NCI-H1105 (cell line): ENCODE measurements at places on chromosomes 1 and 21.

DNA sequence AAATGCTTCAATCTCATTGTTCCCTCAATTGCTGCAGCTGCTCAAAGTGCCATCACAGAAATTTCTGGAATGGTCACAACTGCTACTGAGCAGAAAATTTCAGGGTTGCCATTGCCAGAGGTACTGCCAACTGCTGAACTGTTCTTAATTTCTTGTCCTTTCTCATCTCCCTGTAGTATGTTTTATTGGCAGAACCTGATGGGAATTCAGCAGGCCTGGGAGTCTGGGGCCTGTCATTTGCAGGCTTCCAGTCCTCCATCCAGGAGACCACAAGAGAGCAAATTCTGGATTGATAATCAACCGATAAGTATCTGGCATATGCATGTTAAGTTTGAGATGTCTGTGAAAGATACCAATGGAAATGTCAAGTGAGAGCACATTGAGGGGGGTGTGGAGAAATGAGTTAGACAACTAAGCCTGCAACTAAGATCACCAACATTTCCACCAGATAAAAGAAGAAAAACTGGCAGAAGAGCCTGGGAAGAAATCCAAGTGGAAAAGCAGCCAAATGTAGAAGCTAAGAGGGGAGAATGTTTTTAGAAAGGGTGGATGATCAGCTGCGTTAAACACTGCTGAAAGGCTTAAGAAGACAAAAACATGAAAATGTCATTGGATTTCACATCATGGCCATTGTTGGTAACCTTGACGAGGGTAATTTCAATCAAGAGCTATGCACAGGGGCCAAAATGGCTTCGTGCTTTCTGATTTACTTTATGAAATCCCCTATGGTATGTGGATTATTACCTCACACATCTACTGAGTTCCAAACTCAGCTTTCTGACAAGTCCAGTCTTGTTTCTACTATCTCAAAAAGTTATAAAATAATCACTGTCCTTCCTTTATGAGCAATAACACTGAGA is 648.1 kb downstream of the PLPP3 start:
- DNase-seq, result no peak

GRCh38 chr1:187509091-187509490 is 680.3 kb downstream of the PLA2G4A start:
- DNase-seq, result peak; percentile 6

DNA sequence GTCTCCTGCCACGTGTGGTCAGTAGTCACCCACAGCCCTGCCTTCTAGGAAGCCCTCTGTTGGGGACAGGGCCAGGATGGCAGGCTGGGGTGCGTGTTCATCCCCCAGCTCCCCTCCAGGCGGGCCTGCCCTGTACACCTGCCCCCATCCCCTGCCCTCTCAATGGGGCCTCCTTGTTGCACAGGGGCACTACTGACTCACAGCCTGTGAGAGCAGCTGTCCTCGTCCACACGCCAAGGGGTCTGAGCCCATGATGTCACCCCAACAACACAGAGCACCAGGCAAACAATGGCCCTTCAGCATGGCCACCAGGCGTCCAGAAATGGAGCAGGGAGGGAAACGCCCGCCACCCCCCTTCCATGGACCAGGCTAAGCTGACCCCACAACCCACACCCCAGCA is 64.3 kb downstream of the ARHGEF16 start:
- DNase-seq, result no peak

- DNase-seq, result no peak
These were observed 1.6 kb downstream of the FCN3 start for GRCh38 chr1:27372808-27373690.

DNA sequence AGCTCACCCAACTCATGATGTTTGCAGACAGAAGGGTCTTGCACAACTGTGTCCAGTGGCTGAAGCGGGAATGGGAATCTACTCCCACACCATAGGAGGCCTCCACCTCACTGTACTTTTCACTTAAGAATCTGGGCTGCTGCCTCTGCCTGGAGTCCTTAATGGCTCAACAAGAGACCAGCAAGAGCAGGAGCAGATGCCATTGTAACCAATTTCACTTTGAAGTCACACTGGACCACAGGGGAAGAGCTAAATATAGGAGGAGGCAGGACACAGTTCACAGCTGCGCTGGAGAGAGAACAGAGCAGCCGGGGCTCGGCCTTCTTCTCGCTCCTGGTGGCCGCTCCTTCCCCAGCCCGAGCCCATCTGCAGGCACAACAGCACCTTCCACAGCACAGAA is 120.4 kb downstream of the SIPA1L2 start:
- no peak for DNase-seq
